Globus pallidus (tissue), 1 donor: ENCODE measurements at places on chromosomes 12 and 14.

DNA sequence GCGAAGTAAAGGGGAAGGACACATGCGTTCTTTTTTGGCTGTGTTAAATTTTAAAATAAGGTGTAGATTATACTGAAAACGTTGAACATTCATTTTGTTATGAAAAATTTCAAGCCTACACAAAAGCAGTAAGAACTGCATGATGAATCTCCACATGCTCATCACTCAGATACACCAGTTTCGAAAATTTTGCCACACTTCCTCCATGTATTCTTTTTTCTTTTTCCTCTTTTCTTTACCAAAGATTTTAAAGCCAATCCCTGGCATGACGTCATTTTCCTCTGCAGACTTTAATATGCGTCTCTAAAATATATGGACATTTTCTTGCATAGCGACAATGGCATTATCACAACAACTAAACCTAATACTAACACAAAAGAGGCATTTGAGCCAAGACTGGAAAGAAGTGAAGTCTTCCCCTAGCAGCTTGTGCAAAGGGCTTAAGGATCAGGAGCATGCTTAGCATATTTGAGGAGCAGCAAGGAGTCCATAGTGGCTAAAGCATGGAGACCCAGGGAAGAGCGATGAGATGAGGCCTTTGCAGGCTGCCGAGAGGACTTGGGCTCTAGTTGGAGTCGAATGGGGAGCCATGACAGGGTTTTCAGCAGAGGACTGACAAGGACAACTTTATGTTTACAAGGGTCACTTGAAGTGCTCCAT lies 111.9 kb downstream of the ERC1 start:
- DNase-seq = no peak

DNA sequence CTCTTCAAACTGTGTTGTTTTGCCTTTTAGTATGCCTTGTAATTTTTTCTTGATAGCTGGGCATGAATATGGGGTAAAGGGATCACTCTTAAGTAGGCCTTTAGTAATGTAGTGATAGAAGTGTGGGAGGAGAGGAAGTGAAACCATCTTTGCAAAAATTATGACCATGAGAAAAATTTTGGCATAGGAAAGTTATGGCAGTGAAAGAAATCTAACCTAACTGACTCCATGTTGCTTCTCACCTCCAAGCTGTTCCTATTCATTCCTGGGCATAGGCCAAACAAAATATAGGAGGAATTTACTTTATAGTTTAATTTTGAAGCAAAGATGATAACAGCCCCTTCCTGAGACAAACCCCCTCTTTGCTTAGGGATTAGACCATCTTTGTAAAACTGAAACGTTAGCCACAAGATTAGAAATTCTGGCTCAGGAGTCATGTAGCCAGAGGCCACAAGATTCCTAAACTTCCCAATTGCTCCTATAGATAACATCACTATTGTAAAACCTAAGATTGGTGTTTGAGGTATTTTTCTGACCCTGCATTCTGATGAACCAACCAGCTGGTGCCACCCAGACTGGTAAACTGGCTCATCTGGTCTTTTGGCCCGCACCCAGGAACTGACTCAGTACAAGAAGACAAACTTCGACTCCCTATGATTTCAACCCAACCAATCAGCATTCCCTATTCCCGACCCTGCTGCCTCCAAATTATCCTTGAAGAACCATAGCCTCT lies 45.8 kb downstream of the CRADD start:
- DNase-seq = no peak

- DNase-seq = peak; percentile 30
Measured at GRCh38 chr14:103593577-103593976, 30.8 kb downstream of the COA8 start.

DNA sequence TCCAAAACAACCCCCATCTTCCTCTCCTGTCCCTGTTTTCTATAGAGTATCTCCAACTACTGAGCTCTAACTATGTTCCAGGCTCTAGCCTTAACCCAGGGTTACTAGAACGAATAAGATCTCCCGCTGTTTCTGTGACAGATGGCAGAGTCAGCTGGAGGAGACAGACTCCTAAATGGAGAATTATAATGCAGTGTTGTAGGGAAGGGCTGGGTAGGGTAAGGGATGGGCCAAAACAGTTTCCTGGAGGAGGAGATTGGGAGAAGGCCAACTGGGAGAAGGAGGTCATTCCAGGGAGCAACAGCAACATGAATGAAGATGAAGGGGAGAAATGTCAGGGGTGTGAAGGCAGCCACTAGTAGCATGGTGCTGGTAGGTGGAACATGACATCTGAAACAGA lies 73.4 kb upstream of the ANO4 start:
- no peak for DNase-seq

- DNase-seq = no peak
Measured at GRCh38 chr12:47900131-47901062, 4.4 kb downstream of the VDR start.

DNA sequence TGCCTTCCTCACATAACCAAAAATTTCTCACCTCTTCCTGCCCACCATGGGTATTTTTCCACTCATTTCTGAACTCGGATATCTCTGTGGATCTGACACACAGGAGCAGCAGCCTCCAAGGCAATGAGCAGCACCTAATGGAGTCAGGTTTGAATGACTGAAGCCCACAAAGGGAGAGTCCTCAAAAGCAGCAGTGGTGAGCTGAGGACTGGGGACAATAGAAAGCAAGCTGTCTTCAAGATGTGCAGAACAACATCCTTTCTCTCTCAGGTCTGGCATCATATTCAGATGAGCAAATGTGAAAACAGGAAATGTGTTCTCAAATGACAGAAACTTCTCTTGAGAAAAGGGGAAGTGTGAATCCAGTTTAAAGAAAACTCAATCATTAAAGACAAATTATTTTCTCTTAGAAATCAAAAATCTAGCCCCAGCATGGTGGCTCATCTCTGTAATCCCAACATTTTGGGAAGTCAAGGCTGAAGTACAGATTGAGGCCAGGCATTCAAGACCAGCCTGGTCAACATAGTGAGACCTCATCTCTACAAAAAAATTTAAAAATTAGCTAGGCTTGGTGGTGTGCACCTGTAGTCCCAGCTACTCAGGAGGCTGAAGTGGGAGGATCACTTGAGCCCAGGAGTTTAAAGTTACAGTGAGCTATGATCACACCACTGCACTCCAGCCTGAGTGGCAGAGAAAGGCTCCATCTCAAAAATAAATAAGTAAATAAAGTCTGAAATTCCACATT lies 54.2 kb downstream of the C12orf42 start:
- DNase-seq = peak; percentile 40

DNA sequence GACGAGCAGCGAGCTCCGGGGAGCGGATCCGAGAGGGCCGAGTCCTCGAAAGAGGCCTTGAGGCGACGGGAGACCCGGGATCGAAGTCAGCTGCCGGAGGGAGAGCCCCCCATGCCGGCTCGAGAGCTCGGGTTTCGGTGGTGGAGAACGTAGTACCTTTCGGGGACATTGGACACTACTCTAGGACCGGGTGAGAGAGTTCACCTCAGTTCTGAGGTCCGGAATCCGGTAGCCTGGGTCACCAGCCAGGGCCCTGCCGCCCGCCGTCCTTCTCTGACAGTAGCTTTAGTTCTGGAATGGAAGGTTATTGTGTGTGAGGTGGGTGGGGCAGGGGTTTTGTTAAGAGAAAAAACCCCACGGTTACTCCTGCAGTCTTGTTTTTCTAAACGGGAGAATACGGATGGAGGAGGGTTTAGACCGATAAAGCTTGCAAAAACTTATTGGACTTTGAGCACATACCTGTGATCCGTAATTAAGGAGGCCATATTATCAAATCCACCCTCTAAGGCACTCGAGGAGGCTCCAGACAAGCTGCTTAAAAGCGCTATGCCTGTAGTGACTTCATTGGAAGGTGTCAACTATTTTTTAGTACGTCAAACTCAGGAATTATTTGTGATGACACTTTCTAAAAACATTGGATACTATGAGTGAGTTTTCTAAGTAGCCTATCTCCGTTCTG lies 765 bp downstream of the SCYL2 start:
- DNase-seq = no peak

GRCh38 chr12:54390176-54390667 lies 5.7 kb upstream of the ZNF385A start:
- DNase-seq = no peak

- DNase-seq = no peak
Measured at GRCh38 chr12:24325331-24325730, 375.9 kb upstream of the SOX5 start.
